ENCODE measurements at places on chromosomes 4 and X.

- DNase-seq, result no peak
These were observed 67.4 kb upstream of the CLCN4 start for GRCh38 chrX:10089378-10089795.

GRCh38 chr4:139574641-139575040, 18.6 kb upstream of the SETD7 start:
- DNase-seq, result no peak

- no peak for DNase-seq
These were observed 126.5 kb downstream of the KIT start for GRCh38 chr4:54784161-54784671.

GRCh38 chr4:93184053-93184452, 644.5 kb upstream of the ATOH1 start:
- DNase-seq, result no peak

DNA sequence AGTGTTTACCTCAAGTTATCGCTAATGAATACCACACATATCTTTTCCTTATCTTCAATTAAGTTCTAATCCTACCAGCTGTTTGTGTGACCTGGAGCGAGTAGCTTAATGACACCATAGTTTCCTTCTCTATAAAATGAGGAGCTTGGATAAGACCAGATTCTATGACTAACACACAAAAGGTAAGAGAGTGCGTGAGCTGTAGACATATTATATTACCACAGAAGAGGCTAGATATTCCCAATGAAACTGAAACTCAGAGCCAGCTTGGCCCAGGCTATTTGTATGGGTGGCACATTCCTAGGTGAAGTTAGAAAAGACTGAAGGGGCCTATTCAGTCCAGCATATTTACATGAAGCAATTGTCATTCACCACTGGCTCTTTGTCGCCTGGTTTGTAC, 30.2 kb downstream of the ASB5 start:
- no peak for DNase-seq

GRCh38 chr4:27366104-27366823, 505.6 kb downstream of the STIM2 start:
- no peak for DNase-seq

DNA sequence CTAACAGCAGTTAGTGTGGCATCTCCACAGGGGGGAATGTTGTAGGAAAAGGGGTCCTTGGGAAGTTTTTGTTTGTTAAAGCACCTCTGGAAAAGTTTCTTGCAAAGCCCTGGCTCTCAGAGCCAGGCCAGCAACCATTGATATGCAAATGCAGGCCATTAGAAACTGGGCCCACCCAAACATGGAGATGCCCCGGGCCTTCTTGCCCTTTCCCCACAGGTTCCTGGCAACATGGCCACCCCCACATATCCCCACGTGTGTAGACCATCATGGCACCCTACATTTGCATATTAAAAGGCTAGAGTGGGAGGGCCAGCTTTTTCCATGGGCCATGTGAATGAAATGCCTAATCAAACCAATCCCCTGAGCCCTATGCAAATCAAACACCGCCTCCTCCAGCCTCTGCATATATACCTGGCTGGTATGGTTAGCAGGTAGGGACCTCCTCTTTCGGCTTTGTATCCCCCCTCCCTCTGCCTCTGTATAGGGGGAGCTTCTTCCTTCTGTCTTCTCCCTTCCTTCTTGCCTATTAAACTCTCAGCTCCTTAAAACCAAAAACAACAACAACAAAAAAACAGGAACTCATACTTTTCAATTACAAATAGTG, 44.0 kb upstream of the ZCCHC13 start:
- DNase-seq, result no peak

DNA sequence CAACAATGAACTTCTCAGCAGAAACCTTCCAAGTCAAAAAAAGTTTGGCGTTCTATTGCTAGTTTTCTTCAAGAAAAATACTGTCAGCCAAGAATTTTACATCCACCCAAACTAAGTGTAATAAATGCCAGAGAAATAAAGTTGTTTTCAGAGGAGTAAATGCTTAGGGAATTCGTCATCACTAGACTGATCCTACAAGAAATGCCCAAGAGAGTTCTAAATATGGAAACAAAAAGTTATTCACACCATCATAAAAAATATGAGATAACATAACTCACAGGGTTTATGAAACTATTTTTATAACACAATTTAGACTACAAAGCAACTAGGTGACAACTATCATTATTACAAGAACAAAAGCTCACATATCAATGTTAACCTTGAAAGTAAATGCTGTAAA, 259.5 kb upstream of the GABRA2 start:
- no peak for DNase-seq

DNA sequence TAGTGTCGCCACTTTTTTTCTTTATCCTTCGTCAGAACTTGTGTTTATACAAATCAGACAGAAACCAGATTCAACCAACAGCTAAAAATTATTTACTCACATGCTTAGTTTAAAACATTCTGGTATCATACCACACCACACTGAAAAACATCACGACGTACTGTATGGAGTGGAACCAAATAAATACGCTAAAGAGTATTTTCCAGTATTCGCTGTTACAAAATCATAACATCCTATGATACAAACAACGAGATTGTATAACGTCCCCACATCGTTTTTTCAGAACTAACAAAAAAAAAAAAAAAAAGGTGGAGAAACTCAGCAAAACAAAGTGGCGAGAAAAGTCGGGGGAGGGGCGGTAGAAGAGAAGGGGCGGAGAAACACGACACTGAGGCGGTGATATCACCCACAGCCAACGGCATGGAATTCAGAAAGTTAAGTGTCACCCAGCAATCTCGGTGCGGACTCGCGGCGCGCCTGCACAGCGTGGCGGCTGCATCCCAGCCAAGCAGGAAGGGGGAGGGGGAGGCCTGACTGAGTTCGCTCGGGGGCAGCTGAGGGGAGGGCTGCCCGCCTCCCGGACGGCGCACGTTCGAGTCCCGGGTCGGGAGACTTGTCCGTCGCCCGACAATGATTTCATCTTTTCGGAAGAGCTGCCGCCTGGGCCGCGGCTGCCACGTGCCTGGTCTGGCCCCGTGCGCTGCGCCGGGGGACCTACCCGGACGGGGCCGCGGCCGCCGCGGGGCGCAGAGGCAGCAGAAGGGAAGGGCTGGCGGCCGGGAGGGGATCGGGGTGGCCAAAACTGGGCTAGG, 920 bp downstream of the SETD7 start:
- peak; percentile 87 for DNase-seq

DNA sequence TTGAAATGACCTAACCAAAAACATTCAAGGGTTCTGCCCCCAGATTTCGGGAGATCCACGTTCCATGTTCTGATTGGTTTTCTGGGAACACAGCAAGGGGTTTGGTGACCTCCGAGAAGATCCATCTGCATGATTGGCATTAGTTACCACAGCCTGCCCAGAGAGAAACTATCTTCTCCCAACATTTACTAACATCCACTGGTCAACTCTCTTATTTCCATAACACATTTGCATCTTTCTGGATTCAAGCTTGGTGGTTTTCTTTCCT, 15.6 kb downstream of the SHOX start:
- no peak for DNase-seq

GRCh38 chr4:117376692-117377091, 291.3 kb upstream of the TRAM1L1 start:
- DNase-seq, result no peak

DNA sequence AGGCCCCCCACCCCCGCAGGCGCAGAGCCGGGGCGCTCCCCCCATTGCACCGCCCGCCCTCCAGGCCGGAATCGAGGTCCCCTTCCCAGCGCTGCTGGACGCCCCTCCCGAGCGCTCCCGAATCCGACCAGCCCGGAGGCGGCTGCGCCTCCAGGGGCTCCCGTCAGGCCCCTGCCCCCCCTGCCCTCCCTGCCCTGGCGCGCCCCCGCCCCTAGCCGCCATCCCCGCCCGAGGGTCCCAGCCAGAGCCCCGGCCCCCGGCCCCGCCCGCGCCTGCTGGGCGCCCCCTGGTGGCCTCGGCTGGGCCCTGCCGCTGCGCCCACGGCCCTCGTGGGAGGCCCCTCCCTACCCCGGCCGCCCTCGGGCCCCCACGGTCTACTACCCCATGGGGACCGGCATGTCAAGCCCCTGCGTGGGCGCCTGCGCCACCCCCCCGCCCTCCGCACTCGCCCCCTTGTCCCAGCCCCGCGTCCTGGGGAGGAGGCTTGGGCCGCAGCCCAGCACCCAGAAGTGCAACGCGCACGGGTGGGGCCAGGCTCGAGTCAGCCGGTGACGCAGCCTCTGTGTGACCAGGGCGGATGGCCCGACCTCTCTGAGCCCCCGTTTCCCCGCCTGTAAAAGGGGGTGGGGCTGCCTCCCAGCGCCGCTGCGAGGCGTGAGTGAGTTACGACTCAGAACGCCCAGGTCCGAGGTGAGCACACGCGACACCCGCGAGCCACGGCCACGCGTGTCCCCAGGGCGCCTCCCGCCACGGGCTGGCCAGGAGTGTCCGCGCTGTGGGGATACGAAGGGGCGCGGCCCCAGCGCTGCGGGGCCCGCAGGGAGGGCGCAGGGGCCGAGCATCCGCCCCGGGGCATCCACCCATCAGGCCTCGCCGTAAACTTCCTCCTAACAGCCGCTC, 104.9 kb downstream of the FAM53A start:
- peak; percentile 90 for DNase-seq

DNA sequence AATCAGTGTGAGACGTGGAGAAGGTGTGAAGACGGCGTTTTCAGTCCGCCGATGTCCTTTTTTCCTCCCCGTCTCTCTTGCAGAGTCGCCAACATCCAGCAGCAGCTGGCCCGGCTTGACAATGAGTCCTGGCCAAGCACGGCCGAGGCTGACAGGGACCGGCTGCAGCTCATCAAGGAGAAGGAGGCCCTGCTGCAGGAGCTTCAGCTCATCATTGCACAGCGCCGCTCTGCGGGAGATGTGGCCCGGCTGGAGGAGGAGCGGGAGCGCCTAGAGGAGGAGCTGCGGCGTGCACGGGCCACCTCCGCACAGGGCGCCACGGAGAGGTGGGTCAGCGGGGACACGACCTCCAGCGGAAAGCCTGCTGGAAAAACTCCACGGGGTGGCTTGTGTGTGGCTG, 47.1 kb upstream of the CLCN4 start:
- no peak for DNase-seq

GRCh38 chr4:53558065-53558801, 33.1 kb downstream of the LNX1 start:
- DNase-seq, result no peak

- no peak for DNase-seq
These were observed 17.9 kb upstream of the BBS7 start for GRCh38 chr4:121888134-121888533.

DNA sequence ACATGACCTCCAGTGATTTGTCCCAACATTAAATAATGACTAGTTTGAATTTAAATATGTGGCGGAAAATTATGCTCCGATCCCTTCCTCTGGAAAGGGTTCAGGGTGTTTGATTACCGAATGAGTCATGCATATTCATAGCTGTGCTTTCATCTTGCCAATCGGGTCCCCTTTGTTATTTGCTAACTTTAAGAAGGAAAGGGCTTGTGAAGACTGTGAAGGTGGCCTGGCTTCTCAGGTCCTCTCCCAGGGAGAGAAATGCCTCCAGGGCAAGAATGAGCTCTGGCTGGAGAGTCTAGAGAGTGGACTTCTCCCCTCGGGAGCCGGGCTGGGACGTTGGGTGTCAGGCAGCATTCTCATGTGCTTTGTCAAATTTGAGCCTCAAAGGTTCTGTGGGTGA, 155.5 kb upstream of the PSAPL1 start:
- DNase-seq, result no peak

DNA sequence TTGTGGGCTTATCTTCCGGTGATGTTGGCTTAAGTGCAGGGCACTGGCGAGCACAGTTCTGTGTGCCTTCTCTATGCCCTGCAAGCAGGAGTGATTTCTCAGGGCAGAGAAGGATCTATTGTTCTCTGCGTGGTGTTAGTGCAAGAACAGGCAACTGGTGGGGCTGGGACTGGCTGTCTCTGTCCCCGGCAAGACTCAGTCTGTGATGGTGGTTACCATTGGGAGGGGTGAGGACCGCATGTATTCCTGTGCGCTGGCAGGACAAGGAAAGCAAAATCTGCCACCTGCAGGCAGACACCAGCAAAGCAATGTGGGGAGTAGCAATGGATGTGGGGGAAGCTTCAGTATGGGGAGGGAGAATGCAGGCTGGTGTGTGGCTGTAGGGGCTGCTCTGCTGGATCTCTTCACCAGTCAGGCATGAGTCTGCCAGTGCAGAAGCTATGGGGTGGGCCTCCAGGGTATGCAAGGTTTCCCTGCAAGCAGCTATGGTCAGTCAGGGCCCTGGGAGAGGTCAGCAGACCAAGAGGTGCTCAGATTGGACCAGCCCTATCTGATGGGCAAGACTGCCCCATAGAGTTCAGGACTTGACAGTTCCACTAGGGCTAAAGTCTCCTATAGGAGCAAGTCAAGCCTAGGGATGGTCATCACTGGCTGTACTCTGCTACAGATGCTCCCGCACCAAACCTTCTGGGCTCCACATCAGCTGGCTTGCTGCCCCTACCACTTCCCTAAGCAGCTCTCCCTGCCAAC, 16.8 kb downstream of the PF4 start:
- no peak for DNase-seq

DNA sequence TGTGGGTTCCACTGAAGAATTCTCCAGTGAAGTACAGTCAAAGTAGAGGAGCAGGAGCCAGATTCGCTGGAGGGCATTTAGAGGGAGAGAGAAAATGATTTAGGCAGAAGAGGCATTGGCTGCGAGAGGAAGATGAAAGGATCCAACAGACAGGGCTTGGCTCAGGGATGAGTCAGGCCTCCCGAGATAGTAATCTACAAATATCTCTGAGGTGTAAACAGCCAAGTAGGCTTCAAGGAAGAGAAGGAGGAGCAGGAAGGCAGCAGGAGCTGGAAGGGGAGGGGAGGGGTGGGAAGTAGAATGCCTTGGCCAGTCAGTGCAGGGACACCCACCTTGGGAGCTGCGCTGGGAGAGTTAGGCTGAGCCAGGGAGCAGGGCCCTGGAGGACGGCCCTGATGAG, 55.5 kb downstream of the PJA1 start:
- no peak for DNase-seq

DNA sequence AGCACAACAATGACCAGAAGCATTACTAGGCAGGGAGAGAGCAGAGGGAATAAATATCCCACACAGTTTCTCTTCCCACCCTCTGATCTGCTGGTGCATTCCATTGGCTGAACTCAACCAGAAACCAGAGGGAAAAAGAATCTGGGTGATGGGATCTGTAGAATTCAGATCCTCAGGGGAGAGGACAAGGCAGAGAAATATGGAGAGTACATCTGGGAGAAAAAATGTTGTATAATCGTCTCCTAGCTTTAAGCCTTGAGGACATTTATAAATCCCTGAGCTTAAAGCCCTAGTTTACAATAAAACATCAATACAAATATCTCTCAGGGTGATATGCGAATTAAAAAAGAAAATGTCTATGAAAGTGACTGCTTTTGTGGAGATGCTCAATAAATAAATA, 368.1 kb upstream of the MAD2L1 start:
- no peak for DNase-seq
